ENCODE measurements at places on chromosomes 11 and 22.

GRCh38 chr22:26367402-26368245, 61.4 kb upstream of the ASPHD2 start:
- peak; percentile 26 for DNase-seq

DNA sequence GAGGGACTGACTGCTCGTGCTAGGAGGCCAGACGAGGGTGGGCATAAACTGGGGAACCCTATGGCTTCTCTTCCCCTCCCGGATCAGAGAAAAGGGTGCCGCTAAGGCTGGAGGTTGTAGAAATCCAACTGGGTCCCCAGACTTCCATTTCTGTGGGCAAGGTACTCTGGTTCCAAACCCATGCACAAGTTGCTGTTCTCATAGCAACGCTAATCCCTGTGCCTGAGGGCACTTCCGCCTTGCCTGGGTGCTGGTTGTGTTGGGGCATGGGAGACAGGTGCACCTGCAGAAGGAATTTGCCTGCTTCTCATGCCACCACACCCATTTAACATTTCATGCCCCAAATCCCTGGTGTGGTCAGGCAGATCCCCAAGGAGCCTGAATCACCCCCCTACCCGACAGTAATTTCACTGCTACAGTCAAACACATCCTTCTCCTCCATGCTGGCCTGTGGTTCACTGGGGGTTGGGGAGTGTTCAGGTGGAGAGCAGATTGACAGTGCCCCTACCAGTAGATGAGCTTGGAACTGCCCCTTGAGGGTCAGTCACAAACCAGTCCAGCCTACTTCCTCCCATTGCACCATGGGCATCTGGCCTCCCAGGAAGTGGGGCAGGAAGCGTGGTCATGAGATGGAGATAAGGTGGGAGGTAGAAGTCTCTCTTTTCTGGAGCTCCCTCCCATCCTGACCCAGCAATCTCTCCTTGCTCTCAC, 1.2 kb downstream of the C2CD2L start:
- peak; percentile 79 for DNase-seq

GRCh38 chr11:44127130-44127529, 31.7 kb downstream of the EXT2 start:
- no peak for DNase-seq

GRCh38 chr11:3218483-3219280, at the start of gene MRGPRG:
Gene MRGPRG (minus strand): TSS chr11:3218813. CDS start chr11:3218813, 0 bp downstream.
- DNase-seq: no peak

DNA sequence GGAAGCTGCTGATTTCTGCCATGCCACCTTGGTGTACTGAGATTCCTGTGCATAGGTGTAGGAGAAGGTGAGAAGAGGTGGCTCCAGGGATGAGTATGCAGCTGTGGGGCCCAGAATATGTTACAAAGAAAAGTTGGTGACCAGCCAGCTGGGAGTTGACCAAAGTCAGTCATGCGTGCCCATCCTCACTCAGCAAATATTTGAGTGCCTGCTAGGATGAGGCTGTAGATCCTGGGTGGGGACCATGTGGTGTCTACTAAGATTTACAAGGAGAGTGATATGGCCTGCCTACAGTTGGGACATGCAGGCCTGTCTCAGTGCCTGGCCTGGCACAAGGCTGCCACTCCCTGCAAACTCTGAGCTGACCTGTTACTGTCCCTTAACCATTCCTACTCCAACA, 19.4 kb downstream of the RNF185 start:
- DNase-seq: no peak

- no peak for DNase-seq
These were observed 379.3 kb downstream of the OPCML start for GRCh38 chr11:133153031-133153430.

- DNase-seq: no peak
These were observed 46.4 kb upstream of the CALCB start for GRCh38 chr11:15027011-15027410.

GRCh38 chr11:9315078-9315688, 790 bp upstream of the TMEM41B start:
- no peak for DNase-seq

GRCh38 chr11:10505278-10506007, 35.5 kb downstream of the RNF141 start:
- DNase-seq: no peak

DNA sequence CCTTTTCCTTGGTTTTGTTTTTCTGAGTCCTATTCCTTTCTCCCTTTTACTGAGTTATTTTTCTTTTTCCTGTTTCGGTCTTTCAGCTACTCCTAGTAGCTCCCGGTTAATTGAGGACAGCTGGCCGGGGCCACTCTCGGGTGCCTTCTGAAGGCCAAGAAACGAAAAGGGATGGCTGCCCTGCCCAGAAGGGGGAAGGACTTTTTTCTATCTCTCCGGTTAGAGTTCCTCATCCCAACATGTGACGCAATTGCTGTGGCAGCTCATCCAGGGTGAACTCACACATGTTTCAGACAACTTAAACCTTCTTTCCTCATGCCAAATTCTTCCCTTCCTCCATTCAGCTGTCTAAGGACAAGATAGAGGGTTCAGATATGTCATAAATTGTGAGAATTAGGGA, 83.6 kb downstream of the PIWIL4 start:
- no peak for DNase-seq

DNA sequence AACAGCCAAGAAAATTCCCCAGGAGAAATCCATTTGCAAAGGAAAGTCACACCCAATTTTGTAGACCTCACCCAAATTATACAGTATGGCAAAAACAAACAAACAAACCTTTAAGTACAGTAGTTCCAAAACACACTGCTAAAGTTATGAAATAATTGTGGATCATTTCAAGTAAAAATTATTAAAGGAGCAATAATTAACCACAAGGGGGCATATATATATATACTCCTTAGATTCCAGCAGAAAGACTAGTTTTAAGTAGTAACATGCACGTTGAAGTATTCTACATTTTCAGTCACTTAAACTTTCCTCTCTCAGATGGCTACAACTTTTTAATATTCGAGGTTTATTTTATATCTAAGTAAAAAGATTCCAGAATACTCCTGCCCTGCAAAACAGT, 26.8 kb downstream of the RNF141 start:
- no peak for DNase-seq

DNA sequence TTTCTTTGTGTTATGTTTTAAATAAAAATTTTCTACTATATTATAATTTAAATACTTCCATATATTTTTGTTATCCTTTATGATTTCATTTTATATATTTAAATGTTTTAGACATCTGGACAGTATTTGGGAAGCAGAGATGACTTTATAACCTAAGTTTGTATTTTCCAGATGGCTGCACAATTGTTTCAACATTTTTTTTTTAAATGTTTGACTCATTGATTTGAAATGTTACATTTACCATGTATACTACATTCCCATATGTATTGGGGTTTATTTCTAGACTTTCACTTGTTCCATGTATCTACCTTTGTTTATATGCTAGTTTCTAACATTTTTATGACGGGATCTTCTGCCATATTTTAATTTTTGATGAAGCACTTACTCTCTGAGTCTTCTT, 766.5 kb downstream of the METTL15 start:
- no peak for DNase-seq

- DNase-seq: no peak
These were observed 13.6 kb downstream of the IL17RA start for GRCh38 chr22:17098379-17098819.

DNA sequence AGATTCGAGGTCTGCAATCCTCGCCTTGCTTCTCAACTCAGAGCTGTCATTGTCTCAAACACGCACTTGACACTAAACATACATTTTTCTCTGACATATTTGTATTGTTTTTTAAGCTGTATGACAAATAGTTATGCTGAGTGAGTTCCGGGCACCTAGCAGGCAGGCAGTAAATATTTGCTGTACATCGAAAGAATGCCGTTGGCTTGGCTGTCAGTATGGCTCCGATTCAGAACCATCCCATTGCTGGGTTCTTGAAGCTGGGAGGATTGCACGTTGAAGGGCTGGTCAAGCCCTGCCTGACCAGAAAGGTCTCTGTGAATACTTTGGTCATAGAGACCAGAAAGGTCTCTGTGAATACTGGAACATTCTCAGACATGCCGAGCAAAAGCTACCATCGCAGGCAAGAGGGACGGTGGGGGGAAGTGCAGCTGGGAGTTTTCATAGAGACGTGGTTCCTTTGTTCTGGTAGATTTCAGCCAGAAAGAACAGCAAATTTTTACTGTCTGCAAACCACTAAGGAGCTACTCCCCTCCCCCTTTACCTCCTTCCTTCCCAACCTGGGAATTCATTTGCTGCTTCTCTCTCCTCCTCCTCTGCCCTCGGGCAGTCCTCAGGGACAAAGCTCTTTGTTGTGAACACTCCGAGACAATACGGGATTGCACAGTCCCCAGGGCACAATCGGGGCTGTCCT, 202.2 kb upstream of the SORL1-AS1 start:
- DNase-seq: no peak

- DNase-seq: no peak
These were observed 324.3 kb upstream of the SORL1-AS1 start for GRCh38 chr11:121777056-121777455.

- no peak for DNase-seq
These were observed 91.8 kb downstream of the SWAP70 start for GRCh38 chr11:9755561-9756185.

GRCh38 chr22:50118557-50119168, 28.9 kb downstream of the MOV10L1 start:
- DNase-seq: no peak

GRCh38 chr11:27111896-27112295, 71.3 kb downstream of the BBOX1 start:
- no peak for DNase-seq

DNA sequence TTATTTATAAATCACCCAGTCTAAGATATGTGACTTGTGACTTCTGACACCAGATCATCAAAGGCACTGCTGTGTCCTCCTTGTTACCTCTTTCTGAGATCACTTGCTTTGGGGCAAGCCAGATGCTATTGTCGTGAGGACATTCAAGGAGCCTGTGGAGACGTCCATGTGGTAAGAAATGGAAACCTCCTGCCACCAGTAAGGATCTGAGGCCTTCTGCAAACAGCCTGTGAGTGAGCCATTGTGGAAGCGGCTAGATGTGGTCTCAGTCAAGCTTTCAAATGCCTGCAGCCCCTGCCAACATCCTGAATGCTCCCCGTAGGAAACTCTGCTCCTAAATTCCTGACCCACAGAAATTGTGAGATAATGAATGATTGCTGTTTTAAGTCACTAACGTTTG, 11.7 kb upstream of the RDX start:
- DNase-seq: no peak

- DNase-seq: no peak
These were observed 67.7 kb downstream of the SPON1 start for GRCh38 chr11:14029971-14030920.

DNA sequence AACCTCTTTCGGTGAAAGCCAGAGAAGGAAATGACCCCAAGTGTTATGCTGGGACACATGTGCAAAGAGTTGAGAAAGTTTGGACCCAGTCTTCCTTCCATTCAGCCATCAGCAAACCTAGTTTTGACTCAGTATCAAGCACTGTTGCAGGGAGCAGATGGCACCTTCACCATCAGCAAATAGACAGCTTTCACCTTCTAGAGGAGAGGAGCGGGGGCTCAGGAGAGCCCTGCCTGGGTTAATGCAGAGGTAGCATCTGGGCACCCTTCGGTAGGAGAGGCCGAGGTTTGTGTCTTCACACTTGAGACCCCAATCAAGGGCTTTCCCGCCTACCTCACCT, 16.2 kb upstream of the MFRP start:
- DNase-seq: no peak
